ENCODE measurements at places on chromosomes 16 and 17.

DNA sequence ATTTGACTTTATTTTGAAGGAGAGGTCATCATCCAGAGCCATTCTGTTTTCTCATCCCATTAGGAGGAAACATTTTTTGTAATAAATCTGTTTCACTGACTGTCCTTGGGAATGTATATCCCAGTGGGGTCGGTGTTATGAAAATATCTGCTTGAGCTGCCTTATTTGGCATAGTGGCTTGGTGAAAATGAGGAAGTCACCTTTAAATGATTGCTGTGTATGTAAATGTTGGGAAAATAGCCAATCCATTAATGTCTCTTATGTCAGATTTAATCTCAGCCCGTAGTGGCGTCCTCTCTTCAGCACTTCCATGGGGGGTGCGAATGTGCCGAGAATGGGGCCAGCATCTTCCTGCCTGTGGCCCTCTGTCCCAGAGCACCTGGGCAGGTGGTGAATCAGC lies 57.6 kb downstream of the BANP start:
- DNase-seq, result no peak

DNA sequence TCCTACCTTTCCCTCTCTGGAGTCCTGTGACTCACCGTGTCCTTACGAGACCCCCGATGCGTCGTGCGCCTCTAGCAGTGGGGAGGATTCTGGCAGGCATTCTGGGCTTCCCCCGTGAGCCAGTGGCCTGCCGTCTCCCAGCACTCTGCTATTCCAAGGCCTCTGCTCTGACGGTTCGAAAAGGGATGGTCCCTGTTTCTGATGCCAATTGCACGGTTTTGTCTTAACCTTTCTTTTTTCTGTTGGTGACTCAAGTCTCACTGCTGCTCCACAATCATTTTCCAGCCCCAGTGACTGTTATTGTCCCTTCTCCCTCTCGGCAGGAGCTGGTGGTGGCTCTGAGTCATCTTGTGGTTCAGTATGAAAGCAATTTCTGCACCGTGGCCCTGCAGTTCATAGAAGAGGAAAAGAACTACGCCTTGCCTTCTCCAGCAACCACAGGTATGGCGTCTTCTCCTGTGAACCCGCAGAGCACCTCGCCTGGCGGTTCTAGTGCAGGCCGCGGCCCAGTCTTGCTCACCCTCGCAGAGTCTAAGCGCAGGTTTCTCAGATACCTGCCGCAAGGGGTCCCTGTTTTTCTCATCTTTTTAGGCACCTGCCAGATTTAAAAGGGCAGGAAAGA lies 100.1 kb upstream of the CHMP6 start:
- DNase-seq, result peak; percentile 58

GRCh38 chr16:6557353-6558023 lies 775.2 kb upstream of the RBFOX1 start:
- no peak for DNase-seq

- DNase-seq, result no peak
Measured at GRCh38 chr16:89017543-89018281, 40.7 kb upstream of the CBFA2T3 start.

DNA sequence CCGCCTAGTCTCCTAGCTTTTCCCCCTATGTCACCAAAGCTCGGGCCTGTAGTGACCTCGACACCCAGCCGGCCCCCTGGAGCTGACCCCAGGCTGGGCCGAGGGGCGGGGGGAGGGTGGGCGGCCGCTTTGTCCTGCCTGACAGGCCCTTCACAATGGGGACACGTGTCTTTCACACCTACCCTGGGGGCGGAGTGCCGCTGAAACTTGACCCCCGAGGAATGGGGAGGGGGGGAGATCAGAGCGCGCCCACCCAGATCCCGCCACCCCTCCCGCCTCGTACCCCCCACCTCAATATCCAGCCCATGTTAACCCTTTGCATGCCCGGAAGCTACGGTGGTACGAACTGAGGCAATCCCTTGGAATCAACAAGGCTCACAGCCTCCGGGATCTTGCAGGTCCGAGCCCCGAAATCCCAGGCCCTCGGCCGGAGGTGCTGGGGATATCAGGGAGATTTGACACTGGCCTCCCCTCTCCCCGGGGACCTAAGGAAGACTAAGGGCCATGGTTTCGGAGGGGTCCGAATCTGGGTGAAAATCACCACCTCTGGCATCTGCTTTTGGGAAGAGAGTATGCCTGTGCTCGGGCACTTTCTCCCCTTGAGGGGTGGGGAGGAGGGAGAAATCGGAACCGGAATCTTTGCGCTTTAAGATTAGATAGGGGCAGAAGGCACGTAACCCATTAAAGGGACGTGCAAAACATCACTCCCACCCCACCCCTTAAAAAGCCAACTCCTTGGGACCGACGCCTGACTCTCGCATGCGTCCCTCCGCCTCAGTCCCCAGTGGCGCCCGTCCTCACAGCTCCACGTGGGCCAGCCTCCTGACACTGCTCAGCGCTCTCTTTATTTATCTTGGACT lies 2.6 kb downstream of the NOG start:
- no peak for DNase-seq

DNA sequence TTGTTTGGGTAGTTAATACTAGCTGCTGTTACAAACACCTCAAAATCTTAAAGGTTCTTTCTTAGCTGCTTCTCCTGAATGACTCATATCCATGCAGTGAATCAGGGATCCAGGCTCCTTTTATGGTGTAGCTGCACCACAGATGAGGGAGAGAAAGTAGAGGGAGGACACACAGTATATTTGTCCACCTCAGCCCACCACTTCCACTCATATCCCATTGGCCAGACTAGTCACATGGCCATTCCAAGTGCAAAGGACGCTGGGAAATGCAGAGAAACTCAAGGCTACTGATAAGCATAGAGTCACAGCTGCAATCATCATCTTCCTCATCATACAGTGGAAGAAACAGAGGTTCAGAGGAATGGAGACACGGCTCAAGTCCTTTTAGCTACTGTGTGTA lies 63.8 kb downstream of the GSG1L start:
- DNase-seq, result no peak
